NCI-H446 (cell line): ENCODE measurements at places on chromosomes 7 and 10.

- DNase-seq = peak; percentile 65
Observed at GRCh38 chr7:15720849-15721471, 34.5 kb upstream of the MEOX2 start.

DNA sequence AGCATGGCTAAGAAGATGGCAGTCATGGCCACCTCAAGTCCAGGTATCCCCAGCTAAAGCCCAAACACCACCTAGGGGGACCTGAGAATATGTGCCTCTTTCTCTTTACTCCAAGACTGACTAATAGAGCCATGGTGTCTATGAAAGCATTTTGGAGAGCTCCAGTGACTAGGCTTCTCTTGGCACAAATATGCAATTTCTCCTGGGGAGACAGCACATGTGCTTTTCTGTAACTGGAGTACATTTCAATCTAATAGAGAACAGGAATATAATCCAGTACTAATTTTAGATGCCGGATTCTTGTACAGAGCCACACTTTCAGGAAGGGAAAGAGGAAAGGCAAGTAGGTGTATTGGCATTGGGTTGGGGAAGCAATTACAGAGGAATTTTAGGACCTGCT is 260.1 kb downstream of the BMPER start:
- DNase-seq = peak; percentile 48

DNA sequence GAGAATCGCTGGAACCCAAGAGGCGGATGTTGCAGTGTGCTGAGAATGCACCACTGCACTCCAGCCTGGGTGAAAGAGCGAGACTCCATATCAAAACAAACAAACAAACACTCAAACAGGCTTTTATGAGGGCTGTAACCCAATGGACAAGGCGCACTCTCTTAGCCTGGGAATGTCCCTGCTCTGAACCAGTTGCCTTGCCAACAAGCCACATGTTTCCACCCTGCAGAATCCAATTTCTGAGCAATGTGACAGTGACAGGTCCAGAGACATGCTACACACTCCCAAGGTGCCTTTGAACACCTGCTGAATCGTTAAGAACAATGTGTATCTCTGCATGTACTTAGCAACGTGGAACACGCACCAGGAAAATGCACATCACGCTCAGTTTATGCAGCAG is 186.8 kb upstream of the AUTS2 start:
- DNase-seq = no peak

DNA sequence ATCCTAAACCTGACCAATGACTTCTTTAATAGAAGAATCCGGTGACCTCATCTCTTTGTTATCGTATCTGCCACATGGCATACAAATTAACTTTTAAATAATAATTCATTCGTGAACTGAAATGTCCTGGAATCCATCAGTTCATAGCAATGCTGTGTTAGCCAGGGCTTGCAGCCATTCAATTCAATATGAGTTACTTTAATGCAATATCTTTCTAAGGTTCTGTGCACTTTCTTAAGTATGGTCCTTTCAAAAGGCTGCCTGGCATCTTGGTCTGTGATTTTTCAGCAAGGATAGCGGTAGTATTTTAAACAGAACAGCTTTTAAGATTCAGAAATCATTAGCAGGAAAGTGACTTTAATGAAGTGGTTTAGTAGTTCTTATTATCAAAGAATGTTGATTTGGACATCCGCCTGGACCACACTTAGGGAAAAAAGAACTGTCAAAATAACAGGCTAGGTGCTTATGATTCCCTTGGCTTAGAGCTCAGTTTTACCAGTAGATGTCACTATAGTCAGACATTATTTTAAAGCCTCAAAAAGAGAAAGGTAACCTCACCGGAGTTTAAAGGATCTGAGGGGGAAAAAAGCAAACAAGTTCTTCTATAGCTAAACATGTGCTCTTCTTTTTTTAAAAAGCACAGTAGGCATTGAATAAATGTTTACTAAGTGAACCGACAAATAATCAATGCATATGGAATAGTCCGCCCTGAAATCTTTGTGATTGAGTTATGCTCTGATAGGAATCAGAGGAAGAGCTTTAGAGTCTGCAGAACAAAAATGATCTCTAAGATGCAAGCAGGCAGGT is 22.7 kb downstream of the SLC35G1 start:
- peak; percentile 47 for DNase-seq

DNA sequence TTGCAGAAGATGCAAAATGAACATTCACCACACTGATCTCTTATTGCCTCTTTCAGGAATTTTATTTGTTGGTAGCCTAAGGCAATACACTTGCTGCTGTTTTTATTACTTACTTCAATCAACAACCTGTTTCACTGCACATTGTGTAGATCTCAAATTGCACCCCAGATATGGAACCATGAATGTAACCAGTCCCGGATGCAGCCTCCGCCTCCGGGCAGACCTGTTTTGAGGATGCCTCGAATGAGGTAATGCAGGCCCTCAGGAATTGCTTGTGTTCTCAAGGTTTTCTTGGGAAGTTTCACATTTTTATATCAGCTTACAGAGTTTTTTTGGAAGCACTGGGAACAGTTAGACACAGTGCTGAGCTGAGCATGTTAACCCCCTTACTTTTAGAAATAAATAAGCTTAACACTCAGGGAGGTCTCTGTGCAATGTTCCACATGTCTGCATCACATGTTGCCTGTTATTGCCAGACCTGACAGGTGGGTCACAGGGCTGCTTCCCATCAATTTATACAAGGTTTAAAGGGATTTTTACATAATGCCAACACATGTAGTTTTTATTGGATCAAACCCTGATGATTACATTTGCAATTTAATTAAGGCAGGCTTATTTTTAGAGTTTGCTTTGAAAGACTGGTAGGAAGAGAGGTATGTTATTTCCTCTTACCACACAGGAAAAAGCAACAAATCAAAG is 193.1 kb upstream of the POM121L12 start:
- DNase-seq = no peak

DNA sequence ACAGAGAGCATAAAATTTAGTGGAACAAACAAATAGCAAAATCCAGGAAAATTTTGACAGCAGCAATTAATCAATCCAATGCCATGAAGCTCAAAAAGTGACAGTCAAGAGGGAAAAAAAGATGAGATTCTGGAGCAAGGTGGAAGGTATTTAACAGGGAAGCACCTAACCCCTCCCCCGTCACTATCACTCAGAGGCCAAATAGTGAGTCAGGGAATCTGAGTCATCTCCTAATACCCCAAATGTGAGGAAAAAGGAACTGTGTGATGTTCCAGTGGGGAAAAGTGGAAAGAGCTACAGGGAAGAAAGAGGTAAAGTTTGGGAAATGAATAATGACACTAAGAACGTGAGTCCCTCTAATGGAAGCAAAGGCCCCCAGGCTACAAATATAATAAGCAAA is 113.2 kb upstream of the PHF14 start:
- DNase-seq = no peak

DNA sequence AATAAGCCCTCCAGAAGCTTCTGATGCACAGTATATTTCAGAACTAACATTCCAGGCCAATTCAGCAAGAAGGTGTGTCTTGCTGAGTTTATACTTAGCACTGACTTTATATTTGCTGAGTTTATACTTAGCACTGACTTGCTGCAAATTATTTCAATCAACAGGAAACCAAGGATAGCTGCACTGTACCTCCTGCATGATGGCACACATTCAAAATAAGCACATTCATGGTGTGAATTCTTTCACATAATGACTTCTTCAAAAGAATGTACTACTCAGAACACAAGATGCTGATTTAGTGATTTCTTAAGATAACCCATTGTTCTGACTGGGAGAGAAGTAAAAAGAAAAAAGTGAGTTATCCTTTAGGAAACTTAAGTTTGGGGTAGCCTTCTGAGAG is 52.0 kb downstream of the JAZF1 start:
- no peak for DNase-seq

DNA sequence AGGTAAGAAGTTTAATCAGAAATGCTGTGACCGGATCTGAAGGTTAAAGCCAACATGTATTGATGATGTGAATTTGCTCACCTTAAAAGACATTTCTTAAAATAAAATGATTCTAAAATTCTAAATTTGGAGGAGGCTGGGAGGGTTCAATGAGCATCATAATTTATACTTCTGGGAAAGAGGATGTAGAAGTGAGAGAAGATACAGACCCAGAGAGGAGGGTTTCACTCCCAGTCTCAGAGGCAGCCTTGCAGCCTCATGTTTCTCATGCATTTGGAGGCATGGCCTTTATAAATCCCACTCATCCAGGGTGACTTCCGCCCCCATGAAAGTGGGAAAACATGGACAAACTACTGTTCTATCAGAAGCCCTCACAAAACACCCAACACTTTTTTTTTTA is 305.6 kb upstream of the PITRM1 start:
- DNase-seq = no peak

- DNase-seq = no peak
Observed at GRCh38 chr10:98611436-98611835, 164.7 kb upstream of the HPS1 start.

GRCh38 chr7:24456526-24457218 is 116.6 kb upstream of the PALS2 start:
- DNase-seq = no peak

DNA sequence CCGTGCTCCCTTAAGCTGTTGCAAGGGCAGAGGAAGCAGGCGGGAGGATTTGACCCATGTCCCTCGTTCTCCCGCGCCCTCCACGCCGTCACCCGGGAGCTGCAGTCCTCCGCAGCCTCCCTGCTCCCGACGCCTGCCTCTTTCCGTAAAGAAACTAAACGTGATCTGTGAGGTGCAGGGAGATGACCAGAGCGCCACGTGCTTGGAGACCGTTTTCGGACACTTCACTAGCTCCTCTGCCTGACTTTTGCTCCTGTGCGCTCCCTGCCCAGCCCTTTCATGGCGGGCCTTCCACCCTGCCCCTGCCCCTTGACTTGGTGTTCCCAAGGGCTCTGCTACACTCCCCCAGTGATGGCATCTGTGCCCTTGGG is 171.2 kb downstream of the LSM5 start:
- no peak for DNase-seq

GRCh38 chr10:42997151-42997848 is 79.6 kb upstream of the RET start:
- DNase-seq = no peak

- no peak for DNase-seq
Observed at GRCh38 chr10:77925795-77926565, 575 bp downstream of the DLG5 start.

DNA sequence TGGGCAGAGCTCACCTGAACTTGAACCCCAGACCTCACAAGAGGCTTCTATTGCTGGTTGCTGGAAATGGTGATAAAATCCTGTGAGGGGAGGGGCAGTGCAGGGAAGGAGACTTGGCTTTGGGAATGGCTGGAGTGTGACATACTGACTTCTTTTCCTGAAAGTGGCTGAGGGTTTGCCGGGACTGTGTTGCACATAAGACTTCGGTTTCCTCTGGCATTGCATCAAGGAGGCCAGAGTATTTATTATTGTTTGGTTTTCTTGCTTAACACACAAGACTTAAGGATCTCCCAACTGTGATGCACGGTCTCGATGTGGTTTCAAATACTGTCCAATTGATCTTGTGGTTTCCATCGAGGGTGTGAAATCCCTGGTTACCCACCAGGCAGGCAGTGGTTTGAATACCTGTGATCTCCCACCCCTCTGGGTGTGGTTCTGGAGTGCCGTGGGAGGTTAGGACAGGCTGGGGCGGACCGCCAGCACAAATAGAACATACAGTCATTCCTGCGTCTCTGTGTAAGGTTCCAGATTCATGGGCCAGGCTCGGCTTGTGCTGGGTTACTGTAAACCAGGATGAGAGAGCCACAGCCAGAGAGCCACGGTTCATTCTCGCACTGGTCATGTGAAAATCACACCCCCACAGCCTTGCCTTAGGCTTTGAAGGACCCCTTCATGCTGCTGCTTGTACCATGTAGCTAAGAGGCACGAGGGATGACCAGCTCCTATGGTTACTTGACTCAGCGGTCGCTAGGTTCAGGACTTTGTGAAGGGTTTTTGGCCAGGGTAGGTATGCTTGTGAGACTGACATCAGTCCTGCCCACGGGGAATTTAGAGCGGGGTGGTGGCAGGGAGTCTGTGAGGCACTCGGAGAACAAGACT is 39.2 kb downstream of the WBP1L start:
- DNase-seq = no peak
